ENCODE measurements at places on chromosomes 1 and 21.

- DNase-seq, result no peak
Observed at GRCh38 chr1:100302739-100303138, 36.7 kb downstream of the RTCA start.

DNA sequence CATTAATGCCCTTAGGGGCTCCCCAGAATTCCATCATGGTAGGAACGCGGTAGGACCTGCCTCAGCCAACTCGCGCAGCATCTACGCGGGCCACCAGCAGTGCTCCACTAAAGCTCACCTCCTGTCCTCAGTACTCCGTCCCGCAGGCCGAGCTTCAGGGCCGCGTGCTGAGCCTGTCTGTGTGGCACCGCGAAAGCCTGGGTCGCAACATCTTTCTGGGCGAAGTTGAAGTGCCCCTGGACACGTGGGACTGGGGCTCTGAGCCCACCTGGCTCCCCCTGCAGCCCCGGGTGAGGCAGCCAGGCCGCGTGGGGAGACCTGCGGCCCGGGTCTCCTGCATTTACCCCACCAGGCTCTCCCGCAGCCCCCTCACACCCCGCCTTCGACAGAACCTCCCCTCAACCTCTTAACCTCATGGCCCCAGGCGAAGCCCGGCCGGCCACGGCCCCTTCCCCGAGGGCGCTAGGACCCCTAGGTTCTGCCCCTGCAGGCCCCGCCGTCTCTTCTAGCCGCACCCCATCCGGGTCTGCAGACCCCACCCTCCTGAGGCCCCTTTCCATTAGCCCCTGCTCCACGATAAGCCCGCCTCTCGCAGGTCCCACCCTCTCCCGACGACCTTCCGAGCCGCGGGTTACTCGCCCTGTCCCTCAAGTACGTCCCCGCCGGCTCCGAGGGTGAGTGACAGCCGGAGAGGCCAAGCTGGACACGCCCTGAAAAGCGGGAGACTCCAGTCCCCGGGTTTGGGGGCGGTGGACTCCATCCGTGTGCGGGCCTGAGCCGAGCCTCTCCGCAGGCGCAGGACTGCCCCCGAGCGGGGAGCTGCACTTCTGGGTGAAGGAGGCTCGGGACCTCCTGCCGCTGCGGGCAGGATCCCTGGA lies 9.1 kb downstream of the SYTL1 start:
- DNase-seq, result no peak

DNA sequence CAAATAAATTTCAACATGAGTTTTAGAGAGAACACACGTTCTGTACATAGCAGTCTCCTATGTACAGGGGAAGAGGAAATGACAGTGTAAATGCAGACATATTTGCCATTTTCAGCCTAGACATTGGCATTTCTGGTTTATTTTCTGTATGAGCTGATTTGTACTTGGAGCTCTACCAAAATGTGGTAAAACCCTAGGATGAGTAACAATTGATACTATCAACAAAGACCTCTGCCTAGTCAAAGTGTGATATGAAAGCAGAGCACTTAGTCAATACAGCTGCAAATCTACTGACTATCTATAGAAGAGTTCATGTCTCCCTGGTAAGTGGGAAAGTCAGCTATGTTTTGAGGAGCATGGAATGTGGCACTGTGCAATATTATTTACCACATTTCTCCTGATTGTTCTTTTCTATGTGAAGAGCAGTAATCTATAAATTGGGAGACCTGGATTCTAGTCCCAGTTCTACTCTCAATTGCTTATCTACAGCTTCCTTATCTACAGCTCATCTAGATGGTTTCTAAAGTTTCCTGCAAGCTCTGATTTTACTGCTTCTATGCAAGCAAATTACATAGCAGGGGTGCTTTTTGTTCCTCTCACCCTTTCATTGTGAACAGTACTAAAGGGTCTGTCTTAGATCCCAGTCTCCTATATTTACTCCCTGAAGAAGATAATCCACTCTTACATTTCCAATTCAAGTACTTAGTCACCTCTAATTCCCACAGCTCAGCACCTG lies 334.2 kb downstream of the NTNG1 start:
- DNase-seq, result no peak

DNA sequence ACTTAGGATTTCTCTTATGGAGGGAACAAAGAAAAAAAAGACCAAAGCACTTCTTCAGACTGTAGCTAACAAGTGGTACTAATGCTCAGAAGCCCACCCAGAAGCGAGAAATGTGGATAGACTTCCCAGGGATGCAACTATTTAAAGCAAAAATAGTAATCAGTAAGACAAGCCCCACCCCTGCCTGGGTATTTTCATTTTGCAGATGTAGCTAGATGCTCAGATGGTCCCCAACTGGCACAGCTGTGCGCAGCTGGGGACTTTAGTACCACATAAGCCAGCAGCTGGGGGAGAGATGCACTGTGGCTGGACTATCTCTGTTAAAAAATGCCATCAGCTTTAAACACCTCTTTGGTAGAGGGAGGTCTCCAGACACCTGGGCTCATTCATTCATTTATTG lies 77.8 kb upstream of the SPAG17 start:
- DNase-seq, result no peak

- no peak for DNase-seq
Observed at GRCh38 chr21:25402134-25402961, 204.9 kb downstream of the MRPL39 start.

DNA sequence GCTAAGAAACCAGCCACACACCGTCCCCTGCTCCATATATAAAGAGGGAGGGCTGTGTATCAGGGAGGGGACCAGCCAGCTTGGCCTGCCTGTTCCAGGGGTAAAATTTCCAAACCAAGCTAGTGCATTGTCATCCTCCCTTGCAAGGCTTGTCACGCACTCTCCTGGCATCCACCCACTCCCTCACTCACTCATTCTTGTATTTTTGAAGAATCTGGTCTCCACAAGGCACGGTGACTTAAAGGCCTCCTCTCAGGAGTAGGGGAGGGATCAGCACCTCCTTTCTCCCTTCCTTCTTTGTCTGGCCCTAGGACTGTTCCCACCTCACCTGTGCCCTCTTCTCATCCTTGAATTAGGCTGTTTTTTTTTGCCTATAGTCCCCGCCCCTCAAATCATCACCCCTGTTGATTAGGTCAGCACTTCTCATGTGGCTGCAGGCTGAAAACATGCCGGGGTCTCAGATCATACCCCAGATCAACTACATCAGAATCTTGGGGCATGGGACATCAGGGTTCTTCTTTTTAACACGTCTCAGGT lies 5.0 kb downstream of the ABCA4 start:
- no peak for DNase-seq

DNA sequence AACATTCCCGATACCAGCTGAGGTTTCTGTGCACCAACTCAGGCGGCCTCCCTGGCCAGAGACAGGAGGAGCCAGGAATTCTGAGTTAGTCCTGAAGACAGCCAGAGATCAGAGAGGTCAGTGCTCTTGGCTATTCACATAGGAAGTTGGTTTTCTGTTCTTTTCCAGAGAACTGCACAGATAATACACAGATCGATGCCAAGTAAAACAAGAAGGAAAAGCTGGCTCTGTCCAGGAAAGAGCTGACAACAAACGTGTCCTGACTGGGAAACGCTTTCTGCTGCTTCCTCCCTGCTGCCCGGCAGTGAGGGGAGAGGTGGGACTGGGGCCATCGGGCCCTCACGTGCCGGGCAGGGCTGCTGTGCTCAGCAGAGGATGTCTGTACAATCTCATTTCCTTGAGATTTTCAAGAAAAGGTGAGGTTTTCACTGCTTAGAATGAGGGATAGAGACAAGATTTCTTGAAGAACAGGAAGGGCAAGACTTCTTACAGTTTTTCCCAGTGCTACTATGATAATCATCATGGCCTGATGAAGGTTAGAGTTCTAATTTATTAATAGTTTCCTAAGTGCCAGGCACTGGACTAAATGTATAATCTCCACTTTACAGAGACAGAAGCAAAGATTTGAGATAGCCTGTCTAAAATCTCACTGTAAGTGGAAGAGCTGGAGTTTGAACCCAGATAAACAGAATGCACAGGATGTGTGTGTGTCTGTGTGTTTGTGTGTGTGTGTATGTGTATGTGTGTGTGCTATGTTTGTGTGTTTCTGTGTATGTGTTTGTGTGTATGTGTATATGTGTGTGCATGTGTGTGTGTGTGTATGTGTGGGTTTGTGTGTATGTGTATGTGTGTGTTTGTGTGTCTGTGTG lies 211.0 kb upstream of the RAB4A start:
- DNase-seq, result no peak

- DNase-seq, result peak; percentile 95
Observed at GRCh38 chr1:234599617-234600417, 10.2 kb downstream of the IRF2BP2 start.

- DNase-seq, result no peak
Observed at GRCh38 chr1:192700834-192701271, 64.9 kb downstream of the RGS13 start.

GRCh38 chr1:5485968-5486696 lies 506.1 kb downstream of the NPHP4 start:
- no peak for DNase-seq
